Ureter (tissue), 1 donor: ENCODE measurements at places on chromosomes 3 and 15. TPM values are rescaled to one million over a fixed set of nuclear protein-coding genes. Genes with fewer than 3 reads are reported as not detected.

DNA sequence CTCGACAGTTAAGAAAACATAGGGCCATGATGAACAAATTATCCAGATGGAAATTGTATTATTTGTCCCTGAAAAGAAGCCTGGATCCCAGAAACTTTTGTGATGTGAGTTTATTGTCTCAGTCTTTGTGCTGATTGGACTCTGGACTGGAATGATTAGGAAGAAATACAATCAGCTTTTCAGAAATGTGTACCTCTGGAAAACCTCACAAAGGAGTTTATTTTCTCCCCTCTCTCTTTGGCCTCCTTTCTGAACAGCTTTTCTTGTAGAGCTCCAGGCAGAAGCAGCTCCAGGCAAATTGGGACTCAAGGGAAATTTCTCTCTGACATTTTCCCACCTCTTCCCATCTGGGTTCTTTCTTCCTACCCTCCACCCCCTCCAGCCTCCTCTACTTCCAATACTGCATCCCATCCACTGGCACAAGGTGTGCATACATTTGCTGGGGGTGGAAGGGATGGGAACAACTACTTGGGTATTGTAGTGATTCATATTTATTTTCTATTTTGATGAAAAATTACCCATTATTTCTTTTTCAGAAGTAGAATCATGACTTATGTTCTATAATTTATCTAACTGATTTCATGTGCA, 119.7 kb downstream of the CD47 start:
- DNase-seq, result no peak

The GTF2E1 gene
- total RNA-seq, result 20.2 TPM

- no peak for DNase-seq
Observed at GRCh38 chr15:28982886-28983285, 97.1 kb downstream of the APBA2 start.

DNA sequence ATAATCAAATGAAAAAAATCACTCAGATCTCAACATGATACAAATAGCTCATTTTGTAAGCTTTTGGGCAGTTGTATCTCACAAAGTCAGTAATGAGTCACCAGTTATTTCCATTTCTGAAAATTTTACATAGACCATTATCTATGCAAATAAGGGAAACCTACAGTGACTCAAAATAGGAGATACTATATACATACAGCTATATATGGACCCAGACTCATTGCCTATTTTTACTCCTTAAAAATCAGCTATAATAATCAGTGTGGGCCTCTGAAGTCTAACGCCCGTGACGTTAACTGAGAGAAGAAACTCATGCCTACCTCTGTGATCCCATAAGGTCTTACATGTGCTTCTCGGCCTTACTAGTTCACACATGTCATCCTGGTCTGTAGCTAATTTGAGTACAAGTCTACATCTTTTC, 31.6 kb downstream of the LRIG1 start:
- no peak for DNase-seq

DNA sequence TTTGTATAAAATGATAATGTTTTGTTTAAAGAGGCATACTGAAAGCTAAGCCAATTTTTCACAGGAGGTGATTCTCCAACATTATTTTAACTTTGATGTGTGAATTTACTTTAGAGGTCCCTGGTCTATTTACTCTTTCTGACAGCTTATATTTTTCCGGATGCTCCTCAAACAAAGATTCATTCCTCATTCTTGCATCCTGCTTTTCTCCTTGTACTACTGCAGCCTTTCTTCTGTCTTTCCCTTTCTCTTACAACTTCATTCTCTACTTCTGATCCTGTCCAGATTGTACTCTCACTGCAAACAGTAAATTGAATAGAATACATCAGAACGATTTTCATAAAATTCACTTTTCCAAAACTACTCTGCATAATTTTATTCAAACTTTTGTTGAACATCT, 5.1 kb downstream of the NPTN start:
- no peak for DNase-seq

GRCh38 chr3:171443211-171443957, 16.8 kb downstream of the TNIK start:
- DNase-seq, result no peak

GRCh38 chr3:148840451-148840850, 12.8 kb downstream of the CPB1 start:
- DNase-seq, result no peak

GRCh38 chr15:22891426-22892210, 53.2 kb downstream of the NIPA2 start:
- no peak for DNase-seq

GRCh38 chr15:74723754-74724334, 1.5 kb downstream of the CYP1A1 start:
- DNase-seq, result no peak

GRCh38 chr3:89572261-89572660, 464.8 kb downstream of the EPHA3 start:
- no peak for DNase-seq

GRCh38 chr3:195286115-195286872, 15.3 kb upstream of the XXYLT1 start:
- DNase-seq, result no peak

GRCh38 chr3:71227270-71227661, 356.3 kb downstream of the FOXP1 start:
- DNase-seq, result no peak

The PRR23C gene
- total RNA-seq, result not detected

DNA sequence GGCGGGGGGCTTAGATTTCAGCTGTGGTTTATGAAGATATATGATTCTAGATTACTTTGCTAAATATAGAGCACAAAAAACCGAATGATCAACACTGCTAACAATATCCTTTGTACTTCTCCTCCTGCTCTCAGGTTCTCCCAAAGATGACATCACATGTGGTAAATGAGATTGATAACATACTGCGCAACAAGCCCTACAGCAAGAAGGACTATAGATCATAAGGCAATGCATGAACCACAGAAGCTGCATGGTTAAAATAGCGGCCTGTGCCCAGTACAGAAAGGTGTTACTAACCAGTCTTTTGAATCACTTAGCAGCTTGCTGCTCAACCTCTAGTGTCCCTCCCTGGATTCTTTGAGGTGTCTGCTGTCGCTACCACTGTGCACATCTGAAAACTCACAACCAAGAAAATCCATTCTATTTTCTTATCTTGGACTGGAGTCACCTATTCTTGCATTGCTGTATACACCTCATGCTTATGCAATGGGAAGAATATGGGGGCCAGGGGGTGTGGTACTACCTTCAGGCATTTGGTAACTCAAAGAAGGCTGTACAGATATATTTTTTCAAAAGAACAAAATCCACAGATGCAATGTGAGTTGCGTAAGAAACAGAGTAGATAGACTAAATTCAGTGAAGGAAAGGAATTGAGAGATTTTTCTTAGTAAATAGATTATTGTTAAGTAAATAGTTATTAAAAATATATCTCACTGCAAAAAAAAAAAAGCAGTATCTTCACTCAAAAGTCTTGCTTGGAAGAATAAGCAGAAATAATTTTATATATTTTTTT, 18.2 kb downstream of the SSR3 start:
- no peak for DNase-seq

GRCh38 chr15:75235051-75235673, 23.0 kb upstream of the GOLGA6C start:
- DNase-seq, result no peak

DNA sequence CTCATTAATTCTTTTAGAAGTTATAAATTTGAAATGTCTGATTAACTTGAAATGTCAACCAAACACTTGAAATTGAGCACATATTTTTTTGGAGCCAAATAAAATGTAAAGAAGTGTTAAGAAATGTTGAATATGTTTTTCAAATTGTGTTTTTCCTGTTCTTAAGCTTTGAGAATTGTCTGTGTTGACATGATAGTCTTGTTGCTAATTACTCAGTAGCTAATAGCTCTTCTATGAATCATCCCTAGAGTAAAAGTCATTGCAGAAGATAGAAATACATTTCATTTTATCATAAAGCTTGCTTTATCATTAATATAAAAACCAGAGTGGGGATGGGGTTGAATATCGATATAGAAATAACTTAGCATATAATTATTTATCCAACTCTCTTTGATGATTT, 41.9 kb upstream of the ABHD10 start:
- DNase-seq, result no peak

The CIB1 gene
- total RNA-seq, result 104 TPM

The ARL14 gene
- 2.9 TPM for total RNA-seq

GRCh38 chr3:58391156-58391865, 42.3 kb downstream of the PDHB start:
- no peak for DNase-seq

- DNase-seq, result no peak
Observed at GRCh38 chr3:171712171-171712938, 97.9 kb downstream of the PLD1 start.

DNA sequence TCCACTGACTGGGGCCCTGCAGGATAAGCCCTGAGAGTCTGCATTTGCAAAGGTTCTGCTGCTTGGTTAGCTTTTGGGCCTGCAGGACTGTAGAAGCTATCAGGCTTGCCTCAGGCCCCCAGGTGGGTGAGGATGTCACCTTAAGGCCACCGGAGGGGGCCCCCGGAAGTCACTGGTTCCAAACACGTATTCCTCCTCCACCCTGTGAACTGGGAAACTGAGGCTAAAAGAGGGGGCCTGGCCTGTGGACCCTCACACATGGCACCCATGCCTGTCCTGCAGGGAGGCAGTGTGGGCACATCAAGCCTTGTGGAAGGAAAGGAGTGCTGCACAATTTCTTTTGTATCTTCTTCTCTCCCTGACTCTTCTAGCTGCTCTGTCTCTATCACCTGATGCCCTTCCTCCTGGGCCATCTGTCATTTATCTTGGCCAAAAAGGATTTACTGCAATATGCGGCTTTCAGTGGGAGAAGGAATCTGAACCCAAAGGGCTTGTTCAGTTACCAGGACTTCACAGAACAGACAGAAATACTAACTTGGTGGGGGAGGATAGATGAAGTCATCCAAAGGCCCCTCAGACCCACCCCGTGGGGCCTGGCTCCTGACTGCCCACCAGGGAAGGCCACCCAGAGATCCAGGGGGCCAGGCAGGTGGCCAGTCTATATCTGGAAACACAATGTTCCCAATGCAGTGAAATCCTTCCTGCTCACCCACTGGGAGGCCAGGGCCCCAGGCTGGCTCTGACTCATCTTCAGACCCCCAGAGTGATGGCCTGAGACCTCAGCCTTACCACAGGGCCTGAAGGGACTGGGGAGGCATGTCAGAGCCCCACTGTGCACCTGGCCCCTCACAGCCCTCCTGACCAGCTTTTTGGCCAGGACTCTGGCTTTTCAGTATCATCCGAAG, 18.3 kb downstream of the UBAP1L start:
- DNase-seq, result no peak

DNA sequence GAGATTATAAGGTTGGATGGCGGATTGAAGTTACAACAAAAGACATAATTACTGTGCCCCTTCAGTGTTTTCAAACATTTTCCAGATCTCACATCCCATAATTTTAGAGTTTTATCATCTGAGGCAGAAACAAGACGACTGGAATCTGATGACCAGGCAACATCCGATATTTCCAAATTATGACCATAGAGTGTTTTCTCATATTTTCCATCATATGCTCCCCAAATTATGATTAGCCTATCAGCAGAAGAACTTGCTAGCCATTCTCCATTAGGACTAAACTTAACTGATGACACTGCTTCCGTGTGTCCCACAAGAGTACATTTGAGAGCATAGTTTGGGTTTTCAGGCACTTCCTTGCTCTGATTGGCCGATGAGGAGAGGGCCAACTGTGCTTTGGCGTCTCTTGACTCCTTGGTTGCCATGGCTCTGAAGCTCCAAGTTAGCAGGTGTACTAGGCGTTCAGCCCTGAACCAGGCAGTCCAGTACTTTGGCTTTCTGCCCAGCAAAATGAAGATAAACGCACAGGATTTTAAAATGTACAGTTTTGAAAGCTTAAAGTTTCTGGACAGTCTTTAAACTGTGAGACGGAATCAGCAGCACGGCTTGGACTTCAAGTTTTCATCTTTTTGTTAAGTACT, 638 bp downstream of the WDR5B start:
- DNase-seq, result no peak

DNA sequence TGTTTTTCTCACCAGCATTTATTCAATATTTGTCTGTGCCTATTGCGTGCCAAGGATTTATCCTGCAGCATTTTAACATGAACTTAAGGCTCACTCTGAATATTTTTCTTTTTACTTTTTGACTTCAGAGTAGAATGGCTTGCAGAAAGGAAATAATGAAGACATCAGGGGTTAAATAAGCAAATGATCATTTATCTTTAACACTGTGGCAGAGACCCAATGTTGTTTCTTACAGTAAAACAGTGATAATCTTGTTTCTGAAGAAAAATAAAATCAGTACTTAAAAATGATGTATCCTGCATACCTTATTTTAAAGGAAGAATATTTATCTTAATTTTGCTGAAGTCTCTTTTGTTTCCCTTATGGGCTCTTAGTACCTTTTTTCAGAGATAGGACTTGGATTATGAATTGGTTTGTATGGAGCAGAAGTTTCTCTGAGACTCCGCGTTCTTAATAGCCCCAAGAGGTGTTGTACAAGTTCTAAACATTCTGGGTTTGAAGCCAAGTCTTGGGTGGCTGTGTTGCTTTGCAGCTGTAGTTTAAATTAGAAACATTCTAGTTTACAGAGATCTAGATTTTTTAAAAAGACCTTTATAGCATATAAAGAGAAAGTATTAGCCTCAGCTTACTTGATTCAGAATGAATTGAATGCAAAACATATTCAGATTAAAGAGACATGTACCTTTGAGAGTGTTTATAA, 40.5 kb downstream of the COL6A6 start:
- no peak for DNase-seq

DNA sequence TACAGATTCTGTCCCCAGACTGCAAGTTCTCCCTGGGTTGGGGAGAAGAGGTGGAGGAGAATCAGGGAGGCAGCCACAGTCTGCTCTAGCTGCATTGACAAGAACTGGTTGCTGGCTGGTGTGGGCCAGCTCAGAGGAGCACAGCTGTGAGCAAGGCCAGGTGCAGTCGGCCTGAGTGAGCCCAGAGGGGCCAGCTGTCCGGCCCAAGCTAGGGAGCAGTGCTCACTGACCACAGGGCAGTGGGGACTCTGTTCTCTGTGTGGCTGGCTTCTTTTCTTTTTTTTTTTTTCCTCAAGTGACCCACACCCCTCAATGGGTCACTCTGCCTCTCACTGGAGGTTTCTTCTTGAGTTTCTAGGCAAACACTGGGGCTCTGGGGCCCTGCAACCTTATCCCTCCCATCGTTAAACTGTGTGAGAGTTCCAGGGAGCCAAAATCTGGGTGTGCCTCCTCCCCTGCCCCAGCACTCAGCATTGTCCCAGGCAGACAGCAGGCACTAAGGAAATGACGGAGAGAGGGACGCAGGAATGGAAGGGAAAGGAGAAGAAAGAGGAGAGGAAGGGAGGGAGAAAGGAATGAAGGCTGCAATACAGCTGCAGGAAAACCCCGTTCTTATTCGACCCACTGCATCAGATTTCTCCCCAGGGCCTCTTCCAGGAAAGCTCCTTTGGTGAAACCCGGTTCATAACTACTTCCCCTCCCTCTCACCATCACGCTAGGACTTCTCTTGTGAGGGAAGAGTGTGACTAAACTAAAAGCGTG, 37.7 kb upstream of the HES1 start:
- DNase-seq, result no peak

- no peak for DNase-seq
Observed at GRCh38 chr3:160448845-160449635, 546 bp downstream of the TRIM59 start.

The C3orf49 gene
- total RNA-seq, result not detected
